ENCODE measurements at places on chromosomes 7 and 10.
A peak's percentile ranks its signal among the peaks of the same experiment; 100 is the strongest.

DNA sequence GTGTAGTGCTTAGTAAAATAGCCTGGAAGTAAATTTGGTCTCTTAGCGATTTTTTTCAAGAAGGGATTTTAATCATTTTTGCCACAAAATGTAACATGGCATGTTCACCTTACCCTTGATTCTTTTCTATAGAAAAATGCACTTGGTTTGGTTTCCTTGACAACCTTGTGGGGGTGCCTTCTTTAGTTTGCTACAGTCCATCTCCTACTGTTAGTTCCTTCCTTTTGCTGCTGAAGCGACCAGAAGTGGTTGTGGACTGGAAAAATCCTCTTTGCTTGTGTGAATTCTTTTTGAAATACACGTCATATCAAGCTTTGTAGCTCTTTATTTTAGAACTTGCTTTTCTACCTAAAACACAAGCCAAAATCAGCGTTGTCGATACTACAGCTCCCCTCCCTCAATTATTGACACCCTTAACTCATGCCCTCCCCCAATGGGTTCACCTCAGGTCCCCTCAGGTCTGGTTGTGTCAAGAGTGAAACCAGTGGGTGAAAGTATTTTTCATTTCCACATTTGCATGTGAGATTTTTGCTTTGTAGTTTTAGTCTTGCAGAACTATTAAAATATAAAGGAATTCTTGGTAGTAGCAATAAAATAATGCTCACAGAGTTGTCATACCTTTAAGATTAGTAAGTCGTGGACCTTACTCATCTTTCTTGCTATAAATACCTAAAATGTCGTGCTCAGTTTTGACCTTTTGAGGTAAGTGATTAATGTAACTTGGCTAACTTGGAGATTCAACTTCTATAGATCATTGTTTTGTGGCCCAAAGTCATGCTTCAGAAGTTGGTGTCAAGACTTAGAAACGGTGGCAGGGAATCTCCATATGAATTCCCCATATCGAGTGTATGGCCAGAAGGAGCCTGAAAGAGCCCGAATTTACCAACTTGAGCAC lies 1.5 kb downstream of the ACTR3B start:
- peak; percentile 62 for DNase-seq

- peak; percentile 36 for DNase-seq
Measured at GRCh38 chr7:157211690-157212089, 73.0 kb downstream of the UBE3C start.

DNA sequence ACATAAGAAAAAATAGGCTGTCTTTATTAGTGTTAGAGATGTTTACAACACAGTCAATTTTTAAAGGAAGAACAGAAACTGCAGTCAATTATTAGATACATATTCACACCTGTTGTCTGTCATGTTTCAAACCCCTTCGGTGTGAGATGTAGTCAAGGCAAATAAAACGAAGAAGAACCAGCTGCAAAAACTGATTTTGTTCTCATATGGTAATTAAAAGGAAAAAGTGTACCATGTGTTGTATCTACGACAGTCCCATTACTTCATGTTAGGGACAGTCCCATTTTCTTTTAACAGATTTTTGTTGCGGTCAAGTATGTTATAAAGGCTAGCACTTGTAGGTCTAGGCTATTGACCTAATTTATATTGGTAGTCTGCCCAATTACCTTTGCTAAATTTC lies 149.4 kb downstream of the LRRN3 start:
- DNase-seq, result no peak

- DNase-seq, result peak; percentile 21
Measured at GRCh38 chr10:118523775-118524174, 71.7 kb downstream of the PRLHR start.

- DNase-seq, result peak; percentile 82
Measured at GRCh38 chr7:28579571-28579970, 167.3 kb downstream of the CREB5 start.

GRCh38 chr10:71244431-71245419 lies 32.4 kb downstream of the UNC5B start:
- DNase-seq, result peak; percentile 86

DNA sequence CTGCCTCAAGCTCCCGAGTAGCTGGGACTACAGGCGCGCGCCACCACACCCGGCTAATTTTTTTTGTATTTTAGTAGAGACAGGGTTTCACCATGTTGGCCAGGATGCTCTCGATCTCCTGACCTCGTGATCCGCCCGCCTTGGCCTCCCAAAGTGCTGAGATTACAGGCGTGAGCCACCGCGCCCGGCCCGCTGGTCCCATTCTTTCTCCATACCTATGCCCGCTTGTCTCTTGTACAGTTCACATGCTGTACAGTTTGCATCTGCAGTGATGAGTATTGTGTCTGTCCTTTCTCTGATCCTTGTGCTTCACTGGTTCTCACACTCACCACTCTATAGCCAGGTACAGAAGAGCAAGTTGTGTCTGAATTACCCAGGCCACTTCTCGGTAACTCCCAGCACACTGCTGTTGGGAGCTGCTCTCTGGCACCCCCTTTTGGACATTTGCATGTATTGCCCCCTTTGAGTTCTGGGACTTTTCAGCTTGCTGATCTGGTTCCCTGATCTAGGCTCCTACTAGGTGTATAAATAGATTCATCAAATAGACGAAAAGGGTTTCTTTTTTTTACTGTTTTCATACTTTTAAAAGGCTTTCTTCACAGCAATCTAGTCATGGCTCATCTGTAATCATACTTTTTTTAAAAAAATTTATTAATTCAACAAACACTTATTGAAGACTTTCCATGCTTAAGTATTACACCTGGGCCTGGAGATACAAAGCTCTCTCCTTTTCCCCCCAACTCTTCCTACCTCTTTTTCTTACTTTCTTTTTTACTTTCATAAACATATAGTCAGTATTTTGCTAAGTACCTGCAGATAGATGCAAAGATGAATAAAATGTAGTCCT lies 53.5 kb downstream of the AOAH start:
- peak; percentile 59 for DNase-seq

DNA sequence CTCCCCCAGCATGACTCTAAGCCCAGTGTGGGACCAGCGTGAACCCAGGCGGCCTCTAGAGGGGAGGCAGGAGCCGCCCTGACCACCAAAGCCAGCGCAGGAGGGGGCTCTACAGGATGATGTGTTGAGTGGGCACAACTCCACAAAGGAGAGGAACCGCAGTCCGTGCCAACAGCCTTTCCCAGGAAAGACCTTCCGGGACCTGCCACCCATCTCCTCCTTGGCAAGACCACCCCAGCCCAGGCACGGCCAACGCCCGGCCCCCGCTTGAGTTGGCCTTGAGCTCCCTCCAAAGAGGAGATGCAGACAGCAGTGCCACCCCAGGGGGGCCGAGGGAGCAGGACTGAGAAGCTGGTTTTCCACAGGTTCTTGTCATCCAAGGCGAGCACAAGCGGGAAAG lies 38.9 kb downstream of the PTPRN2 start:
- no peak for DNase-seq

DNA sequence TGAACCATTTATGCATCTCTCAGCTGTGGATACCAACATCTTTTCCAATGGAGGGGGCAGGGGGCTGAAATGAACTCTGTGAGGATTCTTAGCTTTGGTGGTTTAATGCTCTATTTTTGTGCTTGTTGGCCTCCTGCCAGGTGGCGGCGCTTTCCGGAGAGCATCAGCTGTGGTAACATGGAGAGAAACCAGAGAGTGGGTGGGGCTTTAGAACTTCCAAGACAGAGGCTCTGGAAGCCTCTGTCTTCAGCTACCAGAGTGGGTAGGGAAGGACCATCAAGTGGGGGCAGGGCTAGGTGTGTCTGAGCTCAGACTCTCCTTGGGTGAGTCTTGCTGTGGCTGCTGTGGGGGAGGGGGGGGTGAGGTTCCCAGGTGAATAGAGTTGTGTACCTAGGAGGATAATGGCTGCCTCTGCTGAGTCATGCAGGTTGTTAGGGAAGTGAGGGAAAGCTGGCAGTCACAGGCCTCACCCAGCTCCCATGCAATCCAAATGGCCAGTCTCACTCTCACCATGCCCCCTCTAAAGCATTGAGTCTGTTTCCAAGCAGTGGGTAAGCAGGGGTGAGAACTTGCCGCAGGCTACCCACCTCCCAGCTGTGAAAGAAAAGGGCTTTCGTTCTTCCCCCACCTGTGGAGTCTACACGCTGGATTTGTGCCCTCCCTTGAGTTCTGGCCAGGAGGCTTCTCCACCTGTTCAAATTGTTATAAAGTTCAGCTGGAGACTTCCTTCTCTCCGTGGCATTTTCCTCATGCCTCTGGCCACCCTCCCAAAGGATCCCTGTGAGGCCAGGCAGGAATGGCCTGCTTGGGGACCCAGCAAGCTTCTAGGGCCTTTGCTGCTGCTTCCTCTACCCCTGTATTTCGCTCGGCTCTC lies 527.0 kb downstream of the NEBL start:
- DNase-seq, result no peak
